ENCODE measurements at places on chromosomes 2 and 18. TPM values are rescaled to one million over a fixed set of nuclear protein-coding genes. Genes with fewer than 3 reads are reported as not detected.

The CYP1B1 gene
- total RNA-seq, result 0.89 TPM

The DCDC2C gene
- total RNA-seq, result not detected

The PPIG gene
- 82.4 TPM for total RNA-seq

The NCOA1 gene
- 48.5 TPM for total RNA-seq

The PIGN gene
- total RNA-seq, result 37.3 TPM

The SLC5A7 gene
- not detected for total RNA-seq

DNA sequence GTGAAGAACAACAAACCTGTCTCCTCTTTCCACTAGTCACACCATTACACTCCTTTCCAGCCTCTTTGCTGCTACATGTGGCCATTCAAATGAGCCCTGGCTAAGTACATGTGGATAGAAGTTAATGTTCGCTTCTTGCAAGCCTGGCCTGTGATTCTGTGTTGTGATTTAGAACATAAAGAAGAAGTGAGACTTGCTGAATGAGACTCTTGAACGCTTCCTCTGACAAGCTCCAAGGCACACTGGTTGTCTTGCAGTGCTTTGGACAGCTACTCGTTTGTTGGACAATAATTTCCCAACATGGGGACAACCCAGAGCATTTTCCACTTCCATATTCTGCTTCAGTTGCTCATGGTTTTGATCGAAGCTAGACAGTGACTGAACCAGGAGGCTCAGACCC lies 57.3 kb downstream of the CCDC74A start:
- peaks cover 3% of the 10 kb centered on the region for H3K27me3 ChIP-seq
- peak; percentile 25 for DNase-seq
- no peak overlapping the region for H3K27ac ChIP-seq
- no peaks in the 10 kb centered on the region for H3K36me3 ChIP-seq

- no peaks in the 10 kb centered on the region for H3K36me3 ChIP-seq
- DNase-seq, result no peak
- H3K27me3 ChIP-seq, result no peaks in the 10 kb centered on the region
- H3K4me1 ChIP-seq, result no peaks in the 10 kb centered on the region
- H3K27ac ChIP-seq, result no peak overlapping the region
Observed at GRCh38 chr2:180268006-180268405, 260.9 kb upstream of the CWC22 start.

DNA sequence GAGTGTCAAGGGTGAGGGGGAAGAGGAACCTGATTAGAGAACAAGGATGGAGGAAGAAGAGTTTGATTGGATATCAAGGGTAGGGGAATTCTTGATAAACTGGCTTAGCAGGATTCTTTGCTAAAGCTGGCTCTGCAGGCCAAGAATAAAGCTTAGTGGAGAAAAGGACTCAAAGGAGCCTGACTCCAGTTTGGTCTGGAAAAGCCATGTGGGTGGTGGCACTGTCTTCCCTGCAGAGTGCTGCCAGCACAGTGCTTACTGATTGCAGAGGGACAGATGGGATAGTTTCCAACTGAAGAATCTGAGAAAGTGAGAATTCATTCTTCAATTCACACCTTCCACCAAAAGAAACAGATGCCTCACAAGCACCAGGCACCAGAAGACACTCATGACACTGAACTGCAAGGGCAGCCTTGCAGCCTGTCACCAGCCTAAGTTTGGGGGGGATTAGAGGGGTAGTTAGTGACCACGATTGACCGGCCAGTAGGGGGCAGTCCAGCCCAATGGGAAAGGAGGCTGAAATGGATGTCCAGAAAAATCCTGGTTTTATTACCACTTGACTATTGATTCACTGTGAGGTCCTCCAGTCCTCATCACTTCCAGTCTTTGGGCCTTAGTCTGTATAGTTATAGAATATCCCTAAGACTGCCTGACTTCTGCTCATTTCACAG lies 334.5 kb downstream of the SMAD2 start:
- peaks cover 26% of the 10 kb centered on the region for H3K27me3 ChIP-seq
- H3K4me3 ChIP-seq, result no peak overlapping the region
- H3K4me1 ChIP-seq, result no peaks in the 10 kb centered on the region
- H3K36me3 ChIP-seq, result no peaks in the 10 kb centered on the region
- DNase-seq, result peak; percentile 30

GRCh38 chr2:127220102-127220767 lies at the start of gene CYP27C1:
TSS of gene CYP27C1 (minus strand) at chr2:127220299. CDS start at chr2:127220270, 29 bp downstream.
- H3K4me1 ChIP-seq, result peaks cover 27% of the 10 kb centered on the region
- peak; percentile 25 for DNase-seq
- no peaks in the 10 kb centered on the region for H3K36me3 ChIP-seq
- no peak within 1 kb of the TSS for H3K27ac ChIP-seq
- H3K4me3 ChIP-seq, result peak within 1 kb of the TSS; percentile 11

DNA sequence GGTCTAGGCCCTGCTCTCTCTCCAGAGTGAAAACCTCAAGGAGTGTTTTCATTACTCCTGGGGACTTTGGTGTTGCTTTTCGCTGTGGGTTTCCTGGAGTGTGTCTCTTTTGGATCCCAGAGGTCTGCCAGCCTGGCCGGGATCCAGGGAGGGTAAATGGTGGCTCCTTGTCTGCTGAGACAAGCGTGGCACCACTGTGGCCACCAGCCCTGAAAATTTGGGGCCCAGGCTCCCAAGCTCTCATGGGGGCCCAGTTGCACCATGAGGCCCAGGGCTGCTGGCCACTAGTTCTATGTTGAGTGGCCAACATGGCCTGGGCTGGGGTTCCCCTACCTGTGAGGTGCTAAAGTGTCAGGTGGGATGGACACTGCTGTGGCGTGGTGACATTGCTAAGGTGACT lies 144.8 kb downstream of the CTIF start:
- no peak overlapping the region for H3K27ac ChIP-seq
- no peak for DNase-seq
- no peaks in the 10 kb centered on the region for H3K36me3 ChIP-seq
- no peaks in the 10 kb centered on the region for H3K27me3 ChIP-seq

DNA sequence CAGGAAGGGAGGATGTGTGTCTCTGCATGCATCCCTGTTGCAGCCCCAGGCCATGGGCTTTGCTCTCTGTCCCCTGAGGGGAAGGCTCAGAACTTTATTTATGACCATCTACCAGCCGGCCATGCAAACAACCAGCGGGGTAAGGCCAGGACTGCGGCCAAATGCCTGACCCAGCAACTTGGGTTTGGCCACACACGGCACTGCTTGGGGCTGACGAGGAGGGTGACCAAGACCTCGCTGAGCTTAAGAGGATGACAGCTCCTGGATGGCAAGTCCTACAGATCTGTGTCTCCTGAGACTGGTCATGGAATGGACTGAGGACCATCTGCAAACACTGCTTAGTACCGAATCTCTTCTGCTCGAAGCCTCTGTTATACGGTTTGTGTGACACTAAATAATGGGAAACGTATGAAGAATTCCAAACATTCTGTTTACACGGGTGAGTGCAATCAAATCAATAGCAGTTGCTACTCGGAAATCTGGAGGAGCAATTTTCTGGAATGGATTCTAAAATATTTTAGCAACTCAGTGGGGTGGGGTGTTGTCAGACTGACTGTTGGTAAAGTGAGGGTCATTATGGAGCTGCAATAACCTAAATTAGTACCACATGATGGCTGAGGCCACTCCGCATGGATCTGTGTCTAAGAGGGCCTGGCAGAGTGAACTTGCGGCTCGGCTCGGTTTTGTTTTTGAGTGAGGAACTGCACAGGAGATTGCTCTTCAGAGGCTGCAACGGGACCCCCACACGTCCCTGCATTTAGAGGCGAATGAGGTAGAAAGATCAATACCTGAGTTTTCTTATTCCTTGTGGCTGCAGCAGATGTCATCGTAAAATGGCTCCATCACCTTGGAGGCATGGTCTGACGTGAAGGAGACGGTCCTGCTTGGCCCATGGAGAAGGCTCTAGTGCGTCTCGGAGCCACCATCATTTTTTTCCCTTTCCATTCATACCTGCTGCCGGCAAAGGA lies 26.6 kb downstream of the TMEM18 start:
- H3K36me3 ChIP-seq, result no peaks in the 10 kb centered on the region
- no peaks in the 10 kb centered on the region for H3K4me1 ChIP-seq
- no peak overlapping the region for H3K4me3 ChIP-seq

DNA sequence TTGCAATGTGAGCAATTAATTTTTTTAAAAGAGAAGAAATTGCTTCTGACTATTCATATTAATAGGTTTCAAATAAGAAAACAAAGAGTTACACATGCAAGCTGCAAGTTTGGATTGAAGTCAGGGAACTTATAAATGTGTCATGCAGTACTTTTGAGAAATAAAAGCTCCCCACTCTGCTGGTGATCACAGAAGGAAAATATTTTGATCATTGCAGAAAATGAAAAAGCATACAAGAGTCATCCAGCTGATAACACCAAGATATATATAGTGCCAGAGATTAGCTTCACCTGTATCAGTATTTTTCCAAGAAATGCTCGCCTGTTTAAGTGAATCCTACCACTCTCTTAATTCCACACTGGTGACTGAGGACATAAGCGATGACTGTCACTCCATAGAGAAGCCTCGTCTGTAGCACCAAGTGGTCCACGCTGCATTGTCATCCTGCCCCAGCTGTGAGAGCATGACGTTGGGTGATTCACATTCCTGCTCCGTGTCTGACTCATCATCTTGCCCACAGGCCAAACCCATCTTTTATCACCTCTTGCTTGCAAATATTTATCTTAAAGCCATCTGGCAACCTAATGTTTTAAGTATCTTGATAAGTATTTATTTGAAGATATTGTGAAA lies 178.0 kb downstream of the ASXL3 start:
- no peaks in the 10 kb centered on the region for H3K36me3 ChIP-seq
- no peaks in the 10 kb centered on the region for H3K4me1 ChIP-seq
- no peak for DNase-seq
- H3K4me3 ChIP-seq, result no peak overlapping the region
- no peaks in the 10 kb centered on the region for H3K27me3 ChIP-seq

- peak; percentile 59 for DNase-seq
- H3K27ac ChIP-seq, result peak overlapping the region; percentile 94
- H3K36me3 ChIP-seq, result no peaks in the 10 kb centered on the region
- H3K27me3 ChIP-seq, result no peaks in the 10 kb centered on the region
- peaks cover 85% of the 10 kb centered on the region for H3K4me1 ChIP-seq
Observed at GRCh38 chr18:44759925-44760342, 79.2 kb downstream of the SETBP1 start.

DNA sequence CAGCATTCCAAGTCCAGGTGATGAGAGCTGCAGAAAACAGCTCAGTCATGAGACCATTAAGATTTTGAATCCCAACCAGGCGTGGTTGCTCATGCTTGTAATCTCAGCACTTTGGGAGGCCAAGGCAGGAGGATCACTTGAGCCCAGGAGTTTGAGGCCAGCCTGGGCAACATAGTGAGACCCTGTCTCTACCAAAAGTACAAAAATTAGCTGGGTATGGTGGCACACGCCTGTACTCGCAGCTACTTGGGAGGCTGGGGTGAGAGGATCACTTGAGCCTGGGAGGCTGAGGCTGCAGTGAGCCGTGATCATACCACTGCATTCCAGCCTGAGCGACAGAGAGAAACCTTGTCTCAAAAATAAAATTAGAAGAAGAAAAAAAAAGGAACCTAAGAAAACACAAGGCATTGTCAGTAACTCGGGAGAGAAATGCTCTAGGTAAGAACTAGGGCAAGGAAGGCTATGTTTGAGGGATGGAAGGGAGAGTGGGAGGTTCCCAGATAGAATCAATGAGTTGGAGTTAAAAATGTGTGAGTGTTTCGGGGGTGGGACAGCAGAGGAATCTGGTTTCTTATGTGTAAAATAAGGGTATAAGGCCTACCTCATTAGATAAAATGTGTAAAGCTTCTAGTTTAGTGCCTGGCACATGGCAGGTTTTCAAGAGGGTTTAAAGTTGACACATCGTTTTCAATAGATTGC lies 23.3 kb upstream of the MTA3 start:
- H3K27me3 ChIP-seq, result no peaks in the 10 kb centered on the region
- H3K27ac ChIP-seq, result no peak overlapping the region
- no peak overlapping the region for H3K4me3 ChIP-seq
- peaks cover 8% of the 10 kb centered on the region for H3K4me1 ChIP-seq
- H3K36me3 ChIP-seq, result no peaks in the 10 kb centered on the region

DNA sequence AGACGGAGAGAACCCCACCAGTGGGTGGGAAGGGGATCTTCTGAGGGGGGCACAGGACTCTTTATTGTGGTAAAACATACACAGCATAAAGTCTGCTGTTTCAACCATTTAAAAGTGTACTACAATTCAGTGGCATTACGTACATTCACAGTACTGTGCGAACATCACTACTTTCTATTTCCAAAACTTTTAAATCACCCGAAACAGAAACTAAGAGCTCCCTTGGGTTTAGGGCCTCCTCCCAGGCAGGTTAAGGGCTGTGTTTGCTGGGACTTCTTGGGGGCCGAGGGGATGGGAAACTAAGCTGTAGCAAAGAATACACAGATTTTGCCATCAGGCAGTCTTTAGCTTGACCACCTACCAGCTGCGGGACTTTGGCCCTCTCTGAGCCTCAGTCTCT lies 242.0 kb downstream of the HAUS1 start:
- no peaks in the 10 kb centered on the region for H3K27me3 ChIP-seq
- H3K4me3 ChIP-seq, result no peak overlapping the region
- peaks cover 31% of the 10 kb centered on the region for H3K4me1 ChIP-seq
- H3K27ac ChIP-seq, result no peak overlapping the region
- no peaks in the 10 kb centered on the region for H3K36me3 ChIP-seq
- DNase-seq, result no peak

DNA sequence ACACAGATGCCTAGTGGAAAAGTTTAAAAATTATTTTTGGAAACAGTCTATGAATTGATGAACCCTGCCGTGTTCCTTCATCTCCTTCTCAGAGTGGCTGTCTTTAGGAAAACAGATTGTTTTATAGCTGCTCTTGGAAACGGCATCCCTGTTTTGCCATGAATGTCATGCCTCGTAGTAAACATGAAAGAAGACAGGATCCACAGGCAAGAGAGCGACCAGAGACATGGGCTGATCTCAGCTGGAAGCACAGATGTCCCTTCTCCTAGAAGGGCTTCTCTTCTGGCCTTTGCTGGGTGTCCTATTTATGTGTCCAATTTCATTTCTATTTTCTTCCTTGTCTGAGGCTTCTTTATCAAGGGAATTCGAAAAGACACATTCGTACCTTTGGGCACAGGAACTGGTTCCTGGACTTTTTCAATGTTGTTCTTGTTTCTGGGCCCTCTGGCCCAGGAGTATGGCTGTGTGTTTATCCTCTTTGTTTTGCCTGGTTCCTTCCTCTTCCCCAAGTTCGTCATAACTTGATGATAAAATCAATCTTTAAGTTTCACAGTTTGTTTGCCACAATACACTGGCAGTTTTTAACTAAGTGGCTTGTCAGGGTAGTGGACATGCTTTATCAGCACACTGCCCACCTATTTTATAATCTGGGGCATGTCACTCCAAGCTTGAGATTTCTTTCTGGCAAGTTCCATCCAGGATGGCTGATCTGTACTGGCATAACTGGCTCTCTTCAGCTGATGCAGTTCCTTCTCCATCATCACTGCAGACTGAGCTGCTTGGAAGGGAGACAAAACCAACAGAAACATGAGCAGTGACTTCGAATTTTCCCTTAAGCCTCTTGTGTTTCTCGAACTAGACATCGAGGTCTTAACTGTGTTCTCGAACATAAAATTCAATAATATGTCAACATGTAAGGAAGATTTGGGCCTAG lies 63.2 kb upstream of the MGAT4A start:
- no peaks in the 10 kb centered on the region for H3K36me3 ChIP-seq
- no peak for DNase-seq
- no peaks in the 10 kb centered on the region for H3K27me3 ChIP-seq
- no peaks in the 10 kb centered on the region for H3K4me1 ChIP-seq

- no peak overlapping the region for H3K4me3 ChIP-seq
- H3K36me3 ChIP-seq, result no peaks in the 10 kb centered on the region
- H3K4me1 ChIP-seq, result no peaks in the 10 kb centered on the region
- DNase-seq, result no peak
Observed at GRCh38 chr2:221016551-221016950, 555.6 kb downstream of the EPHA4 start.

Measured in B cell (primary cell).